ENCODE measurements at places on chromosomes 6 and 20.

DNA sequence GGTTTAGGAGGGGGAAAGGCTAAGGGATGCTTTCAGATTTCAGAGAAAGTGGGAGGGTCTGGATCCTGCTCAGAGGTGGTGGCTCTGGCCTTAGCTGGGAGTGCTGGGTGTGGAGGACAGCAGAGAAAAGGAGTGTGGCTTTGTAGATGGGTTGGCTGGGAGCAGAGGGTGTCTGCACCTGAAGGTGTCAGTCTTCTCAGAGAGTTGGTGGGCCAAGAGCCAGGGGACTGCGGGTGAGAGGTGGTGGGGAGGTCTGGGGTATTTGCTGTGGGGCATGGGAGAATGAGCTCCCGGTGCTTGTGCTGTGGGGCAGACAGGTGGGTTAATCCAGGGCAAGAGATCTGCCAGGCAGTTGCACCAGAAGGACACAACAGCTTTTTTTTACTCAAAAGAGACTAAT, 67.4 kb downstream of the TOX2 start:
- DNase-seq = no peak

DNA sequence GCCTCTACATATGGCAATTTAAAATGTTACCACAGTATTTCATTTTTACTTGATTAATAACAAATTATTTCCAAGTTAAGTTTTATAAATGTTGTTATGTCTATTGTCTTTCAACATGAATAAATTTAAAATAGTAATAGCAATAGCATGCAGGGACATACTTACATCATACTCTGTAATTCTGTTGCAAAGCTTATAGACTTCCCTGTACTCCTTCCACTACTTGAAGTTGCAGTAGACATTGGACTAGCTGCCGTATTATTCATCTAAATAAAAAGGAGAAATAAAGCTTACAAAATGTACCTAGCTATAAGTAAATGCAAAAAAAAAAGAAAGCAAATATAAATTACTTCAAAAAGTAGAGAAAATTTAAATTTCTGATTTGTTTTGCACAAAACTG, 12.7 kb downstream of the SUPT3H start:
- DNase-seq = no peak

DNA sequence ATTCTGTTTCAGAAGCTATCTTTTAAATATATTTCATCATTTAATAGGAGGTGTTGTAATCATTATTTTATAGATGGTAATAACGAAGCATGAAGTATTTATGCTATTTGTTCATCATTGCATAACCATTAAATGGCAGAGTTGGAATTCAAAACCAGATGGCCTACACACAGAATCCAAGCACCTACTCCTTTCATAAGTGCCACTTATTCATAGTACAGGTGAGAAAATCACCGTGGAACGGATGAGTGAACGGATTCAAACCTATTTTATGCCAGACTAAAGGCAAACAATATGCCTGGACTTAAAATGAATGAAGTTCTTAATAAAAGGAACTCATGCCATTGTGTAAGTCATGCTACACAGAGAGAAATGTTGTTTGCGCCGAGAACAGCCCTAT, 397.9 kb upstream of the ADGRB3 start:
- DNase-seq = no peak

DNA sequence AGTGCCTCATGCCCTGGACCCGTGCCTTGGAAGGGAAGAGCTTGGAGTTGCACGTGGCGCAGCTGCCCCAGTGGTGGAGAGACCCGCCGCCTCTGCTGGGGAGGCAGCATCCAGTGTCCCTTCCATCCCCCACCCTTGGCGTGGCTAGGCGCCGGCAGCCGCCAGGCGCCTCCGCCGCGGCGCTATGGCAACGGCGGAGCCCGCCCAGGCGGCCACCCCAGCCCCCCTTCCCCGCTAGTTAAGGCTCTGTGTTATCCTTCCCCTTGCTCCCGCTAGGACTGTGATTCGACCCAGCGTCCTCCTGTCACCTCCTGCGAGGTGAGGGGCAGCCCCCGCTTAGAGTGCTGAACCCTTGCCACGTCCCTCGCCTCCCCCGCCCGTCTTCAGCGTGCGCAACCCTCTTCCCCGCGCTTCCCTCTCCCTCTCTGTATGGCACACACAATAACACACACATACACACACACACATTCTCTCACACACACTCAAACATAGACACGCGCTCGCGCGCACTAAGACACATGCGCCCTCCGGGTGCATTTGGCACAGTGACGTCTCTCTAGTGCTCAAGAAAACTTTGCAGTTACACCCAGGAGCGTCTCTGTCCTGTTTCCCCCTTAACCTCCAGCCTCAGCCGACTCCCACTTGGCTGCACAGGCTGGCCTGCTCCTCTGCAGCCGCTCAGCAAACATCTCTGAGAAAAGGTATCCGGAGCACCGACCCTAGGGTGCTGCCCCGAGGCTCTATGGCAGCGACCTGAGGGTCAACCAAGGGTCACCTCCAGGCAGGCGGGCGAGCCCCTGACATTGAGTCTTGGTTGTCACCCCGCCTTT, 8.5 kb downstream of the GRIK2 start:
- peak; percentile 85 for DNase-seq

DNA sequence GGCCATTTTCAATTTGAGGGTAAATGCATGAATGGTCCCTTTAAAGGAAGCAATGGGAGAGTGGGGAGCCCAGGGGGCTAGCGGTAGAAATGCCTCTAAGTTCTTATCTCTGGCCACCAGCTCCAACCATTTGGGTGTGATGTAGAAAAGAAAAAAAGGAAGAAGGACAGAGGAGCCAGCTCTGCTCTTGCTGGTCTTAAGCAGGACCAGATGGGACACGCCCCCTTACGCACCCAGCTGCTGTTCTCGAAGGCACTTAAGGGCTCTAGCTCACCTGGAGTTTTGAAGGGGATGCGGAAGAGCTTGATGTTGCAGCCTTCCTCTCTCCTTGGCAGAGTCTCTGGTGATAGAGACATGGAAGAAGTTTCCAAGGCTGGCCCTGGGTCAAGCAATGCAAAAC, 59.5 kb upstream of the RNF144B start:
- peak; percentile 60 for DNase-seq

DNA sequence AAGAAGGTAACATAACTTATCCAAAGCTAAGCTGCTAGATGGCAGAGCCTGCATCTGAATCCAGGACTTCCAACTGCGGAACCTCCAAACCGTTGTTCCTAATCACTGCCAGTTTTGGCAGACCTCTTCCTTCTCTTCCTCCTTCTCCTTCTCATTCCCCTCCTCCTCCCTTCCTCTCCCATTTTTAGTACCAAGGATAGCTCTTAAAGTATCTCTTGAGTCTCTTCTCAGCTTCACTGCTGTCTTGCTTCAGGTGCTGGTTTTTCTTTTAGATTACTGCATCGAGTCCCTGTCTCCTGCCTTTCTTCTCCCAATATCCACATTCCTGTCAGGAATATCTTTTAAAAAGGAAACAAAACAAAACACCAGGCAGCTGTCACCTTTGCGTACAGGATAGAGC, 77.1 kb downstream of the CDYL start:
- DNase-seq = no peak

DNA sequence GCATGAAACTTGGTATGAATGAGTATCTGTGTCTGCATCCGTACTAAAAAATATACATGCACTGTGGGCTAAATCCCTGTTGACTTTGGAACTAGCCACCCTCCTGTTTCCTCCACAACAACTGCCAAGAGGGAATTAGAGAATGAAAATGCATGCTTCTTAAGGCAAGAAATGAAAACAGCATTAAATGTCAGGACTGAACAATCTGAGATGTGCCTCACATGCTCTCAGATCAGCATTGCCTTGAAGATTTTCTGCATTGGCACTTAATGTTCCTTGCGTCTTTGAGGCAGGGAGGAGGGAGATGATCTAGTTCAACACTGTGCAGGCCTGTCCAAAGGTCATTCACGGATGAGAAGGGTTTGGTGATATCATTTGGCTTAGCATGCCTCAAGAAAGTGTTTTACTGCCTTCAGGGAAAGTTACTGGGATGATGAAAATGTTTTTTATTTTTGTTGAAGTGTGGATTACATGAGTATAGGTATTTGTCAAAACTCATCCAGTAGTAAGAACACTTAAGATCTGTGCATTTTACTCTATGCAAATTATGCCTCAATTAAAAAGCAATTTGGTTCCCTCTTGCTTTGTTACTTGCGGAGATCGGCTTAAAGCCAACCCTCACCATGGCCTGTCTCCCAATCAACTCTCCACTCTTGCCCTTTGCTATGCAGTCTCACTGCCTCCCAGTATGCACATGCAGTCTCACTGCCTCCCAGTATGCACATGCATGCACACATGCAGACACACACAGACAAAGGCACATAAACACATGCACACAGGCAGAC, 47.5 kb upstream of the RIN2 start:
- DNase-seq = no peak
